ENCODE measurements at places on chromosomes 11 and 22.
A peak's percentile ranks its signal among the peaks of the same experiment; 100 is the strongest.

- no peak for DNase-seq
Observed at GRCh38 chr11:74135127-74135840, 35.5 kb downstream of the C2CD3 start.

DNA sequence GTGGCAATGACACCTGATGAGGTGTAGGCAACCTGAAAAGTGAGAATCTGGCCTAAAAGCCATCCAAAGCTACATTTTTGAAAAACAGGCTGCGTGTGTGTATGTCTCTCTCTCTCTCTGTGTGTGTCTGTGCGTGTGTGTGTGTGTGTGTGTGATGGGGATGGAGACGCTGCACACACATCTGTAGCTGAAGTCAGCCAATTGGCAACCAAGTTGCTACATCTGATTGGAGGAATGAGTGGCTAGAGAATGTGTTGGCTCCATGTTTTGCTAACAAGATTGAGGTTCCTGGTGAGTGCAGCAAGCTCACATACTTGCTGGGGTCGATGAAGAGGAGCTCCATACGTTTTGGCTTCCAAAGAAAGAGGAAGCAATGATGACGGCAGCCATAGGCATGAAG lies 311.4 kb upstream of the NCAM1 start:
- DNase-seq, result no peak

DNA sequence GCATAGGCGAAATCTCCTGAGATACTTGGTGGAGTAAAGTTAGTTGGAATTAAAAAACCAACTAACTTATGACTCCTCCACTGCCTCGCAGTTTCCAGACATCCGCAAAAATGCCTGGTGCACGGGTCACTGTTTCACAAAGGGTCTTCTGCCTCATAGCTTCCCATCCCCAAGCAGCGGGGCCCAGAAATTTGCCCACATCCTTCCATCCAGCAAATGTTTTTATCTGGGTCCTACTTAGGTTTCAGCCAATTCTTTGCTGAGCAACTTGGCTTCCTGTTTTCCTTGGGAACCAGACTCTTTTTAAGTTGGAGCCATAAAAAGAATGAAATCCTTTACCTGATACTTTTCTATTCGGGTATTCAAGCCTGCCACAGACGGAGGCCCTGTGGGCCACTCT lies 36.2 kb downstream of the FZD4 start:
- DNase-seq, result no peak

DNA sequence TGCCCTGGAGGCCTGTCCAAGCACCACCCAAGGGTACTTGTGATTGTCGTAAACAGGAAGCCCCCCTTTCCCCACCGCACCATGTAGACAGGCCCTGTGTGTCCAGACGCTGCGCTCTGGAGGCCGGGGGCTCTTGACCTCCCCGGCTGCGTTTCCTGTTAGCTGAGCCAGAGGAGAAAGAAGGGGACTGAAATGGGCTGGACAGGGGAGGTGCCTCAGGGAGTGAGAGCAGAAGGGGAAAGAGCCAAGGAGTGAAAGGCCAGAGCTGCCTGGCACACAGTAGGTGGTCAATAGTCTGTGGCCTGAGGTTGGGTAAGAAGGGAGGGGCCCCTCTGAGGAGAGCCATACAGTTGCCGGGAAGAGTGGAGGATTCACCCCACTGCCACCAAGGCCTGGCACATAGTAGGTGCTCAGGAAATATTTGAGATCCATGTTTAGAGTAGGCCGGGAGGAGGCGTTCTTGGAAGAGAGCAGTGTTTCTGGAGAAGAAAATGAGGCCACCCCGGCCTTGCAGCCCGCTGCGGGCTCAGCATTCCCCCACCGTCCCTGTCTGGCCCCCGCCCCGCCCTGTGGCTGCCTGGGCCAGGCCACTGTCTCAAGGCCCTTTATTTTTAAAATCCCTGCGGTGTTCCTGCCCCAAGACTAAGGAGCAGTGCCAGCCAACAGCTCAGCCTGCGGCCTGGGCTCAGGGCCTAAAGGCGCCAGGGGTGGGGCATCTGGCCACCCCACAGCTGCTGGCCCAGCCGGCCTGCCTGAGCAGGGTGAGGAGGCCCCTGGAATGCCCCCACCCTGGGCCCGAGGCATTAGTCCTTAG lies 13.6 kb upstream of the CDC42EP1 start:
- DNase-seq, result no peak

GRCh38 chr22:46636221-46637002 lies 16.2 kb downstream of the GRAMD4 start:
- no peak for DNase-seq

DNA sequence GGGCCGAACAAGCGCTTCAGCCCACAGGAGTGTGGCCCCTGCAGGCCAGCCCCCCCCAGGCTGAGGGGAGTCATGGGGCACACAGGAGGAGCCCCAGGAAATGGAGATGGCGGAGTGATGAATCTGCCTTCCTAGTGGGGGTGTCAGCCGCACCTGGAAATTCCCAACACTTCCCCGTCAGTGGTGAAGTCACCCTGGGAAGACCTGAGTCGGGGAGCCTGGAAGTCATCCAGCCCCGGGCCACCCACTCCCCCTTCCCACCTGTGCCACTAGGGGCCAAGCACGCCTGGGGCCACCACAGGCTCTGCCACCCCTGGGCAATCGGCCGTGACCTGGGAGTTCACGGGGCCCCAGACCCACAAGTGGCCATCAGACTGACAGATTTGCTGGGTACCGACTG lies 12.6 kb downstream of the WNT7B start:
- no peak for DNase-seq

DNA sequence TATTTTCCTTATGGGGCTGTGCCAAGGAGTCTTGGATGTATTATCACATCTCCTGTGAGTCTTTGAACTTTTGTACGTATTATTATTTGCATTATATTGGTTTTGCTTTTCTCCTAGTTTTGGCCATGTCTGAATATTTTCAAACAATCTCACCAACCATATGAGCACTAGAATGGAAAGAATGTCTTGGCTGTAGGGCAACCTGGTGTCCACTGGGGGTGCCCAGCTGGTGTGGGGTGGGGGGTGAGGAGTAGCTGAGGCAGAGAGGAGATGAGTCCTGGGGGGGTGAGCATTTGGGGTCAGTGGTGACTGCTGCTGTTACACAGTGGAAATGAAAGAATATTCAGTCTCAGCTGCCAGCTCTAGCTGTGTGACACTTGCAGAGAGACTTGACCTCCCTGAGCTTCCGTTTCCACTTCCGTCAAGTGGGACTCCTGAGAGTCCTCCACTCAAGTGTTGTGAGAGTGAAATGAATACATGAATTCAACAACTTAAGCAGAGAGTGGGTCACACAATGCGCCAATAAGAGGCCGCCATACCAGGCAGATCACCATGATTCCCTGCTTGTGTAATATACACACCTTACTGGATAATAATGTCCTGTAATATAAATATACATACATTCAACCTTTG lies 12.7 kb upstream of the PVALB start:
- no peak for DNase-seq

GRCh38 chr11:19183646-19184045 lies 18.1 kb downstream of the CSRP3 start:
- DNase-seq, result no peak

DNA sequence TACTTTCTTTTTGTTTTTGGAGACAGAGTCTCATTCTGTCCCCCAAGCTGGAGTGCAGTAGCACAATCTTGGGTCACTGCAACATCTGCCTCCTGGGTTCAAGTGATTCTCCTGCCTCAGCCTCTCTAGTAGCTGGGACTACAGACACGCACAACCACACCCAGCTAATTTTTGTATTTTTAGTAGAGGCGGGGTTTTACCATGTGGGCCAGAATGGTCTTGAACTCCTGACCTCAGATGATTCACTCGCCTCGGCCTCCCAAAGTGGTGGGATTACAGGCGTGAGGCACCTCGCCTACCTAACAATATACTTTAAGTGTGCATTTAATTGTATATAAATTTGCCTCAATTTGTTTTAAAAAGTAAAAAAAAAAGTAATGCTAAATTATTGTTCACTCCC lies 38.4 kb downstream of the GRK3 start:
- no peak for DNase-seq

- DNase-seq, result peak; percentile 82
Observed at GRCh38 chr11:64745521-64746328, 1.8 kb upstream of the RASGRP2 start.
